ENCODE measurements at places on chromosomes 1 and 21.

DNA sequence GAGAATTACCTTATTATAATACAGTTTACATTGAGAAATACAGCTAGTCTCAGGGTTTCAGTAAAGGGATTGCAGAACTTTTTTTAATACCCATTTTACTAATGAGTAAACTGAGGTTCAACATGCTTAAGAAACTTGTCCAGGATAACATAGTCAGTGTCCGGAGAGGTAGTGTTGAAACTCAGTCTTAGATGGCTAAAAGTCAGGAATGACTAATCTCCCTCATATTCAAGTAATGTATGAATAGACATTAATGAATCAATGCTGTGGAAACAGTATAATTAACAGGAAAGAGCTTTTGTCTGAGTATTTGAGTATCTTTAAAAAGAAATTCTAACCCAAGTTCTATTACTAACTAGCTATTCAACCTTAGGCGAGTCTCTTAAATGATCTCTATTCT is 397.6 kb downstream of the PLA2G4A start:
- no peak for DNase-seq

DNA sequence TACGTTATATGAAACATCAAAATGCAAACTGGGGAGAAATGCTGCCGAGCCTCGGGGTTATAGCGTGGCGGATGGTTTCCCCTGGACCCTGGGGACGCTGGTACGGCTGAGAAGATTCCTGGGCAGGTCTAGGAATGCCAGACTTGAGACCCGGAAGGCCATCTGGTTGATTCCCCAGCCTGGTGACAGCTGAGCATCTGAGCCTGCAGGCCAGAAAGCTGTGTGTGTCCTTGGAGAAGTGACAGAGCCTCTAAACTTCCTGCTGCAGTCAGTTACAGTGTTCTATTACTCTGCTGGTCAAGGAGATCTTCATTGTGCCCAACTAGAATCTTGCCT is 2.3 kb downstream of the VASH2 start:
- no peak for DNase-seq

- no peak for DNase-seq
These were observed 64.4 kb downstream of the KCTD3 start for GRCh38 chr1:215631489-215631888.

DNA sequence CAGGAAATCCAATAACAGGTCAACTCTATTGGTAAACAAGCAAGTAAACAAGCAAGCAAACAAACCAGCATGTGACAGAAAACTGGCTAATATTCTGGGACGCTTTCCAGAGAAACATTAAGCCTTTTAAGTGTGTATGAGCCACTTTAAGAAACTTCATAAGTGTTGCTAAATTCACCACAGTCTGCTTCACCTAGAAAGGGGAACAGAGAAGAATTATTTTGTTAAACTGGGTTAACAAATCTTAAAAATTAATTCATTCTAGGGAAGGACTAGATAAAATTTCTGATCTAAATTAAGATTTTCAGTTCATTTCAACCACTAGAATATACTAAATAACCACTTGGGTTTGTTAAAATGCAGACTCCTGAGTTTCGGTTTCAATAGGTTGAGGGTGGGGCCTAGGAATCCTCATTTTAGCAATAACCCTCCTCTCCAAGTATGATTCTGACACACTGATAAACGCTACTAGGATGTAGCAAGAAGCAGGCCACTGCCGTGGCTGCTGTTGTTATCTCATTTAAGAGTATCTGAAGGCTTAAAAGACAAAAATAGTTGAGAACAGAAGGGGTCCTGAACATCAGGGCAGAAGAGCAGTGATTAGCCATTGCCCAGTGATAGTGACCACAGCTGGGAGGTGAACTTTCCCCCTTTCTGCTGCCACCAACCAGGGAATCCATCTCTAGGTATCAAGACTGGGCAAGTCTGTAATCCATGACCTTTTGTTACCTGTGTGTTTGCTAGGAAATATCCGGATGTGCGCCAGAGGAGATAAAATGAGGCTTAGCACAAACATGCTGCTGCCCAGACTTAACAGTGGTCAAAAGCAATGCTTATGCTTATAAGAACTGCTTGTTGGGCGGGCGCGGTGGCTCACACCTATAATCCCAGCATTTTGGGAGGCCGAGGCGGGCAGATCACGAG is 11.2 kb downstream of the CREG1 start:
- no peak for DNase-seq

DNA sequence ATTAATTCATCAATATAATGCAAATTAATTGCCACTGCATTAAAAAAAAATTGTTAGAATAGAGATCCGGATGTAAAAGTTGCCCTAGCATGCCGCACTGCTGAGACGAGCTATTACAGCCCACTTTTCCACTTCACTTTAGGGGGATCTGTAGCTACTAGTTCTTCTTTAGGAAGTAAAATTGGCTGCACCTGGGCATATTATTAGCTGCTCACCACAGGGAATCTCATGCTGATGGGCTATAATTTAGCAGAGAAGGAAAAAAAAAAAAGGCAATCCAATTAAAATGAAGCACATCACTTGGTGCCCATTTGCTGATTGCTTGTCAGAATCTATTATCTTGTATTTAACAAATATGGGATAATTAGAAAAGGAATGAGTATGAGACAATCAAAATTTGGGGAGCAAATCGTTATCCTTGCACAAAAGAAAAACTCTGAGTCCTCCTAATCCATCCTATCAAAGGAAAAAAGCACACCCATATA is 233.4 kb downstream of the DSCAM start:
- no peak for DNase-seq

GRCh38 chr21:27306206-27306605 is 339.3 kb upstream of the ADAMTS5 start:
- no peak for DNase-seq

DNA sequence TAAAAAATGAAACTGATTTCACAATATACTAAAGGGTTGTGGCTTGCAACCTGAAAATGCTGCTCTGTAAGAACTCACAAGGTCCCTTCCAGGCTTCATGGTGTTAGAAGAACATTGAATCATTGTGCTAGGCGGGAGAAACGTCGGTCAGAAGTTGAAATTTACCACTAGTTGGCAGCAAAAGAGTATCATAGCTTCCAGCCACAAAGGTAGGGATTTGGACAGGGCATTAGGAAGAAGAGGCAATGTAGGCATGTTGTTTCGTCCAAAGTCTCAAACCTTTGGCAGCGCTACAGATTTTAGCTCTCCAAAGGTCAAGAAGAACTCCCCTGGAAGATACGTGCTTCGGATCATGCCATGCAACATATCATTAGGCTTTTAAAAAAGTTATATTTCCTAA is 62.5 kb upstream of the ZP4 start:
- no peak for DNase-seq

- DNase-seq, result peak; percentile 47
These were observed 4.3 kb downstream of the LCK start for GRCh38 chr1:32255072-32256071.

GRCh38 chr1:32390904-32391870 is 3.1 kb downstream of the BSDC1 start:
- DNase-seq, result no peak

GRCh38 chr1:24351247-24351646 is 32.1 kb downstream of the GRHL3 start:
- DNase-seq, result no peak

- DNase-seq, result no peak
These were observed 257.4 kb downstream of the MATN1 start for GRCh38 chr1:30466026-30466425.

GRCh38 chr1:17183388-17184160 is 21.4 kb upstream of the PADI1 start:
- no peak for DNase-seq

- DNase-seq, result peak; percentile 30
These were observed 801 bp downstream of the EPRS1 start for GRCh38 chr1:220045356-220046051.

DNA sequence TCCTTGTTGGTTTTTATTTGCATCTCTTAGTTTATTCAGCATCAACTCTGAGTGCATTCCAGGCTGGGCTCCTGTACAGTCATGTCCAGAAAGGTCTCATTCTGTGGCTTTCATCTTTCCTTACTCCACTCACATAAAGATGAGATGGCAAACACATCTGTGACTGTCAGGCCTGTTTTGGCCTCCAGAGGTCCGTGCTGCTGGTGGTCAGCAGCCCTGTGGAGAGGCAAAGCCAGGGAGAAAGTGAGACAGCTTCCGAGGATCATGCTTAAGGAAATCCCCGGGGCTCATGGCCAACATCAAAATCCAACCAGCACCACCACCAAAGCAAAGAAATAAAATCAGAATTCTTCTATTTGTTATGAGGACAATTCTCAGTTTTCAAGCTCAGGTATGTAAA is 96.1 kb upstream of the HIVEP3 start:
- DNase-seq, result no peak

DNA sequence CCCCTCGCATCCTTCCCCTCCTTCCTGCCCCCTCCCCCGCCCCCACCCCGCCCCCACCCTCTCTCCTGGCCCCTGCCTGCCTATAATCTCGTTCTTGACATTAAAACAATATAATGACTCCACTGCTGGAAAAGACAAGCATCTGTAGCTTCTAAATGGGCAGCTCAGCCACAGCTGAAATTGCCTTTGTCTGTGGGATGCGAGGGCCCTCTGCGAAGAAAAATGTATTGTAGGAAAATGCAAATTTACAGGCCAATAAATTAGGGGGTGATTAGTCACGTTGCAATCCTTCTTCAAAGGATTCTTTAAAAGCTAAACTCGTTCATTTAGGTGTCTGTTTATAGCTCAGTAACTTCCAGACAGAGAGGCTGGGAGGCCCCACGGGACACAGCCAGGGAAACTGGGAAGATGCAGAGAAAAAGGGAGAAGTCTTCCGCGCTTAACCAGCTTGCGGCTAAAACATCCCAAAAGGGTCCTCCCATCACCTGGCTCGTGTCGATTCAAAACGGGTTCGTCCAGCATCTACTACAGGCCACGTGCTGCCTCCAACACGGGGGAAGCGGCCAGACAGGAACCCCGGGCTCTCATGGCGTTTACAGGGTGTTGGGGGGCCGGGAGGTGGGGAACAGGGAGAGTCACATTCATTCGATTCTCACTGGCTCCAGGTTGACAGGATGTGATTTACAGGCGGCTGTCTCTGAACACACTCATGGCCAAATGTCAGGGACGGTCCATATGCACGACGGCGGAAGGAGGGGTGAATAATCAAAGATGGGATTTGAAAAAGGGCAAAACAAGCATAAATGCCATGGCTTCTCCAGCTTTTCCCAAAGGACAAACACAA is 100.5 kb upstream of the ZBTB40 start:
- DNase-seq, result no peak
